EL (cell line): ENCODE measurements at places on chromosomes 12 and 14.

- no peak for DNase-seq
Measured at GRCh38 chr12:69412655-69413054, 53.1 kb downstream of the YEATS4 start.

GRCh38 chr12:75917083-75917482 lies 114.5 kb downstream of the PHLDA1 start:
- no peak for DNase-seq

- DNase-seq, result peak; percentile 35
Measured at GRCh38 chr12:30908722-30909348, 17.7 kb upstream of the TSPAN11 start.

DNA sequence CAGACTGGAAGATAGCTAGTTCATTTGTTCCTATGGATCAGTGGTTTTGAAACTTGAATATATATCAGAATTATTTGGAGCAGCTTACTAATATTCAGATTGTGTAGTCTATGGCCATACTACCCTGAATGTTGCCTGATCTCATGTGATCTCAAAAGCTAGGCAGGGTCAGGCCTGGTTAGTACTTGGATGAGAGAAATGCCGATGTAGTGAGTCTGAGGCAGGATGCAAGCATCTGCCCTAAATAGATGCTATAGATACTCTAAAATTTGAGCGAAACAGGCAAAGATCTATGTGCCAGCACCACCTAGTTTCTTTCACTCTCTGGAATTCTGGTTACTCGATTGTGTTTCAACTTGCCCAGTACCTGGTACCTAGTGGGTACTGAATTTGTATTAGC lies 40.9 kb downstream of the FRMD6 start:
- peak; percentile 41 for DNase-seq

- DNase-seq, result peak; percentile 73
Measured at GRCh38 chr12:102298022-102298421, 100.4 kb upstream of the PMCH start.

GRCh38 chr12:13206560-13206897 lies 10.0 kb downstream of the EMP1 start:
- DNase-seq, result no peak
